ENCODE measurements at places on chromosomes 7 and 10. TPM values are rescaled to one million over a fixed set of nuclear protein-coding genes. Genes with fewer than 3 reads are reported as not detected.

- no peak for DNase-seq
These were observed 167.6 kb upstream of the FRMD4A start for GRCh38 chr10:14498326-14498725.

DNA sequence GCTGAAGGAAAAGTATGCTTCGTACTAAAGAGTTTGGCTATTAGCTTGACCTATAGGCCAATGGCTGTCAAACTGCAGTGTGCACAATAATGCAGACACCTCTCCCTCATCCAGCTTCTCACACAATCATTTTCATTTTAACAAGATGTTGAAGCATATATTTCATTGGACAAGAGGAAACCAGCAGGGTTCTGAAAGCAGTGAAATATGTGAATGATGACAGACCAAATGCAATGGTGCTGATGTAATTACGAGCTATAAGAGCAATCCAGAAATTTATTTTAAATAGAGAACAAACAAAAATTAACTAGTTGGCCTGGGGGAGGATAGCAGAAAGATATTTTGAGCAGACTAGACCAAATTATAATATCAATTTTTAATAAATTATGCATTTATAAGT, 331.5 kb upstream of the AKR1E2 start:
- DNase-seq = no peak

GRCh38 chr10:122457934-122458333, 3.4 kb upstream of the HTRA1 start:
- DNase-seq = no peak

- DNase-seq = no peak
These were observed 57.4 kb downstream of the CHST15 start for GRCh38 chr10:124035928-124036558.

DNA sequence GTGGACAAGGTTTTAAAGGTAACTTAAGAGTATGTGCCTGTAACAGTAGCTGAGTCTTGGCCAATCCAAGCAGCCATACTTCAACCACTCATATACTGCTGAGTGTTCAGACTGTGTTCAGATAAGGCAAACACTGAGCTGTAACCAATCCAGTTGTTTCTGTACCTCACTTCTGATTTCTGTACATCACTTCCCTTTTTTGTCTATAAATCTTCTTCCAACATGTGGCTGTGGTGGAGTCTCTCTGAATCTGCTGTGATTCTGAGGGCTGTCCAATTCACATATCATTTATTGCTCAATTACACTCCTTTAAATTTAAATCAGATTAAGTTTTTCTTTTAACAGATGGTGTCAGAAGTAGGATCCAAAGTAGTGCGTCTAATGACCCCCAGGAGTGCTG, 149.5 kb upstream of the PHF14 start:
- DNase-seq = no peak

- no peak for DNase-seq
These were observed 10.6 kb upstream of the OPTN start for GRCh38 chr10:13089345-13089744.

- peak; percentile 46 for DNase-seq
These were observed 82.0 kb downstream of the NEURL1 start for GRCh38 chr10:103575416-103576075.

- DNase-seq = no peak
These were observed 19.4 kb downstream of the C1GALT1 start for GRCh38 chr7:7201578-7202374.

DNA sequence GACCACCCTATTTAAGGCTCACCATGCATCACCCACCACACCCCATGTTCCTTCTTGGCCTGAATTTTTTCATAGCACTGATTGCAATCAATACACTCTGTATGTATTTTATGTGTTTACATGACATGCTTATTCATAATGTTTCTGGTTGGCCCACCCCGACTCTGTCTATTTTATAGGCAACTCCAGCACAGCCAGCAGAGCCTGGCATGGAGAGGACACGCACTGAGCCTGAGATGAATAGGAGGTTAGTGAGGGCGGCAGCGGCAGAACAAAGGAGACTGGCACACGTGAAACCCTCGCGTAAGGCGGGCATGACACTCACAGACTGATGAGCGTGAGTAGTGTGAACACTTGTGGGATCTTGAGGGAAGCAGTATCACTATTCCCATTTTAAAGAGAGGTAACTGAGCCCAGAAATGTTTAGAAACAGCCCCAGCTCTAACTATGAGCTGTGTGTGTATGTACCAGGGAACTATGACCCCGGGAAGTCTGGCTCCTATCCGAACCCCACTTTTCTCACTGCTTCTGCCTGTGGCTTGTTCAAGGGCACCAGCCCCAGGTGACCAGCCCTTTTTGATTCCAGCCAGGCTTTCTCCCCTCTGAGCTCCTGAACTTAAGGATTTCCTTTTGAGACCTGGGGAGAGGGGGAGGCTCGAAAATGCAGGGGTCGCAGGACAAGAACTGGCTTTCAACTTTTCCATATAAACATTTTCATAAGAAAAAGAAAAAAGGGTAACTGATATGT, 113.3 kb downstream of the ARHGAP22 start:
- no peak for DNase-seq

Gene OR2A12
- not detected for total RNA-seq

Gene FAM24B
- 2.9 TPM for total RNA-seq

Gene ZMYND11
- 53.5 TPM for total RNA-seq

Gene CFAP69
- total RNA-seq = 2.6 TPM

Gene NRG3
- not detected for total RNA-seq

All from fibroblast of villous mesenchyme (primary cell).